ENCODE measurements at places on chromosomes 7 and 10. TPM values are rescaled to one million over a fixed set of nuclear protein-coding genes. Genes with fewer than 3 reads are reported as not detected.
A peak's percentile ranks its signal among the peaks of the same experiment; 100 is the strongest.

Gene IFIT5
- total RNA-seq, result 3.2 TPM

DNA sequence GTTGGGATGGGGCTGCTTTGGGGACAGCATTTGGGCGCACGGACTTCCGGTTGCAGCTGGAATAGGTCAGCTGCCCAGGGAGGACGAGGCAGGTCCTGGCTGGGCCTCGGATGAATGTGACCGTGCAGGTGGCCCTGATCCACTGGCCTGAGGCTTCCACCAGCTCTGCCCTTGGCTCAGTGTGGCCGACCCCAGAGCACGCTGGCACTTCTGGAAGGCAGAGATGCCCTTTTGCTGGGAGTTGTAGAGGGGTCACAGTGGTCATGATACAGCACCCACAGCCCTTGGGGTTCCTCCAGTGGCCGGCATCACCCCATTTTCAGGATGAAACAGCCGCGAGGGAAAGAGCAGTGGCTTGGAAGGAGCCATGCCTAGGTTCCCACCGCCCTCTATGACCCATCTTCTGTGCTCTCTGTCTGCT is 19.0 kb downstream of the ADCY1 start:
- H3K4me1 ChIP-seq, result no peaks in the 10 kb centered on the region
- H3K36me3 ChIP-seq, result no peaks in the 10 kb centered on the region
- no peak for DNase-seq
- no peak overlapping the region for H3K4me3 ChIP-seq
- no peak overlapping the region for H3K27ac ChIP-seq

DNA sequence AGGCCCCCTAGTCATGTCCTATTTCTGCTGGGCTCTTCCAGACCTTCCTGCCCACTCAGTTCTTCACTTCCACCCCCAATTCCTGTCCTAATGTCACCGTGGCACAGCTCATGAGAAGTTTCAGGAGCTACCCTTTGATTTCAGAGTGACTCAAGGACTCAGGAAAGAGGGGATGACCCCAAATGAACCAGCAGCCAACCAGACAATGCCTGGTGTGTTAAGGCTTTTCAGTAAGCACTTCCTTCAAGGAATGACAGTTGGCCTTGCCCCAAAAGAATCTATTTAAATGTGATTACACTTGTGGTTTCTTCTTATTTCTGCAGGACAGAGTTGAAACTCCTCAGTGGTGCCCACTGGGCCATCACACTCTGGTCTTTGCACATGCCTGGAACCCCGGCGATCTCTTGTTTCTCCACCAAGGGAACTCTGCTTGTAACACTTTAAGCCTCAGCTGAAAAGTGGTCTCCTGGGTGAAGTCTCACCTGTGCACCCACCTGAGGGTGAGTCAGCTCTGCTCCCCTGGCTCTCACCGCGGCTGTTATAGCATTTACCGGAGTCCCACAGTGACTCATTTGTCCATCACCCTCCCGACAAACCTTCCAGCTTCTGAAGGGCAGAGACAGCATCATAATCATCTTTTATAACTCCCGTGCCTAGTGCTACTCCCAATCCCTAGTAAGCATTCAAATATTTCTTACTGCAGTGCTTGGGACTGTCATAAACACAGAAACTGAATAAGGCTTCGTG is 123.0 kb upstream of the SVIL start:
- peak; percentile 83 for DNase-seq
- no peaks in the 10 kb centered on the region for H3K36me3 ChIP-seq
- peak overlapping the region; percentile 66 for H3K27ac ChIP-seq

DNA sequence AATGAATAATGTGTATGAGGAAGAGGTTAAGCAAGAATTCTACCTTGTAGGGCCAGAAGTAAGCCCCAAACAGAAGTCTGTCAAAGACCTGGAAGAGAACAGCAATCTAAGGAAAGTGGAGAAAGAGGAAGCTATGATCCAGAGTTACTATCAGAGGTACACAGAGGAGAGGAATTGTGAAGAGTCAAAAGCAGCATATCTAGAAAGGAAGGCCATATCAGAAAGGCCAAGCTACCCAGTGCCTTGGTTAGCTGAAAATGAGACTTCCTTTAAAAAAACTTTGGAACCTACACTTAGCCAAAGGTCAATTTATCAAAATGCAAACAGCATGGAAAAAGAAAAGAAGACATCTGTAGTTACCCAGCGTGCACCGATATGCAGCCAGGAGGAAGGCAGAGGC is 42.7 kb upstream of the GAD2 start:
- no peaks in the 10 kb centered on the region for H3K4me1 ChIP-seq
- H3K27me3 ChIP-seq, result no peaks in the 10 kb centered on the region
- H3K36me3 ChIP-seq, result no peaks in the 10 kb centered on the region
- no peak overlapping the region for H3K27ac ChIP-seq
- H3K4me3 ChIP-seq, result no peak overlapping the region
